CMK (cell line): ENCODE measurements at places on chromosomes 2 and 18.

DNA sequence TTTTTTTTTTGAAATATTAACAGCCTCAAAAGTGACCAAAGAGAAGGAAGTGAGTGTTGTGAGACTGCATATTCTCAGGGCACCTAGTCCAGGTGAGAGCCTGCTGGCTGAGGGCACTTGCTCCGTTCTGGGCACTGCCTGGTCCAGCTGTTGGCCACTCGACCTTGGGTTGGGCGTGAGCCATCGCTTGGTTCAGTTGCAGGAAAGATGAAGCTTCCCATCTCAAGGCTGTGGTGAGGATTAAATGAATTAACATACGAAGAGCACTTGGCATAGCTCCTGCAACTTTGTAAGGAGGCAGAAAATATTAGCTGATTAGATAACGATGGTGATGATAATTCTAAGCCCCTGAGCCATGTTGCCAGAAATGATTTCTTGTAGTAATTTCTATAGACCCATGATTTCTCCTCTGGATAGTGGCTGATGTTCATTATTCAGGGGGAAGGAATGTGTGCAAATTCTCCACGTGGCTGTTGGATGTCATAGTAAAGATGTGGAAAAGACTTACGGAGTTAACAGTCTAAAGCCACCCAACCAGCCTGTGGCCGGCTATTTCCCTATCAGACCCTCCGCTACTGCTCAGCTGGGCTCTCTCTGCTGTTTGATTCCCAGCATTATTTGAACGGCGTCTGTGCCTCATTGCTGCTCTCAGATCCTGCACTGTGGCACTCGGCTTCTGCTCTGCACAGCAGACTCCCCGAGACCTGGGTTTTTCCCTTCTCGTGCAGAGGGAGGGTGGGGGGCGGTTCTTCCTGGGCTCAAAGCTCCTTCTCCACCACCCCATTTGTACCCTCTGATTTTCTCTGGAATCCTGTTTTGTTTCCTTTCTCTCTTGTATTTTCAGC lies 221.1 kb downstream of the GALR1 start:
- no peak for DNase-seq

- no peak for DNase-seq
Measured at GRCh38 chr2:219266886-219267285, 12.3 kb upstream of the DNAJB2 start.

GRCh38 chr18:79575891-79576685 lies 103.5 kb upstream of the CTDP1 start:
- DNase-seq: no peak

DNA sequence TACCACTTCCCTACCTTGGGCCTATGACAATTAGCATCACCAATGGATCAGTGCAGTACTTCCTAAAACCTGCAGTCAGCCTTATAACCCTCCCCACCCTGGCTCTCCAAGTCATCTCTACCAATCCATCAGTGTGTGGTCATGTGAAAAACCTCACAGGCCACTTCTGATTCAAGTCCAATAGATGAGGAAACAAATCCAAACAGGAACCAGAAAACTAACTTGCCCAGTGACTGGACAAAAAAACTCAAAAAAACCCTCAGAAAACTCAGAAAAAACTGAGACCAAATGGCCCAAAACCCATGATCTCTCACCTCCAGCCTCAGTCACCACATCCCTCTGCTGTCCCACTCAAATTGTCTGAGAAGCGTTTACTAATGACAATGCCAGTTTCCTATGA lies 43.3 kb downstream of the TGFA start:
- DNase-seq: no peak

DNA sequence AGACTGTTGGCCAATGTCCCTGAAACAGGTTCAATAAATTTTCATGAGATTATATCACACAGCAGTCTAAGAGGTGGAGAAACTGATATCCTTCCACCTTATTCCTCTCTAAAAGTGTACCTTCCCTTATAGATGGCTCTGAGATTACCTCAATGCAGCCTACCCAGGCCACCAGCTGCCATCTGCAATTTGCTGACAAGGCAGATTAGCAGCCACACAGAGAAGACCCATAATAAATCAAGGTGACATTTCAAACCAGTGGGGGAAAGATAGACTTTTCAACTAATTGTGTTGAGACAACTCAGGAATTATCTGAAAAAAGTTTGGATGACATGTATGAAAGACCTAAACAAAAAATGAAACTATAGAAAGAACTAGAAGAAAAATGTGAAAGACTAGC lies 43.2 kb downstream of the ZBTB7C start:
- DNase-seq: no peak

- DNase-seq: no peak
Measured at GRCh38 chr2:144320491-144320890, 199.4 kb downstream of the ZEB2 start.

DNA sequence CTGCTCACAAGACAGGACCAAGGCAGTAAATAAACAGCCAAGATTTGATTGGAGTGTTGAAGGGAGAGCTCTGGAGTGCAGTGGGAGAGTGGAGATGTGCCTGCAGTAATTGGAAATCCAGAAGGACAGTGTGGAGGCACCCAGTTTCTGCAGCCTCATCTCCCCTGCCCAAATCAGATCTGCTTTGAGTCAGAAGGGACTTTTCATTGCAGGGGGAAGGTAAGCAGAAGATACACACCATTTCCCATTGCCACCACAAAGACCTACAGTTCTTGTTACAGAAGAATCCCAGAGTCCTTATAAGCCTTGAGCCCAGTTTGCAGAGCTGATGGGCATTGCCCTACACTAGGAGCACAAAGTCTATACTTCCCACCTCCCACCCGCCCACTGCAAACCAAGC lies 27.2 kb upstream of the GCFC2 start:
- DNase-seq: no peak

DNA sequence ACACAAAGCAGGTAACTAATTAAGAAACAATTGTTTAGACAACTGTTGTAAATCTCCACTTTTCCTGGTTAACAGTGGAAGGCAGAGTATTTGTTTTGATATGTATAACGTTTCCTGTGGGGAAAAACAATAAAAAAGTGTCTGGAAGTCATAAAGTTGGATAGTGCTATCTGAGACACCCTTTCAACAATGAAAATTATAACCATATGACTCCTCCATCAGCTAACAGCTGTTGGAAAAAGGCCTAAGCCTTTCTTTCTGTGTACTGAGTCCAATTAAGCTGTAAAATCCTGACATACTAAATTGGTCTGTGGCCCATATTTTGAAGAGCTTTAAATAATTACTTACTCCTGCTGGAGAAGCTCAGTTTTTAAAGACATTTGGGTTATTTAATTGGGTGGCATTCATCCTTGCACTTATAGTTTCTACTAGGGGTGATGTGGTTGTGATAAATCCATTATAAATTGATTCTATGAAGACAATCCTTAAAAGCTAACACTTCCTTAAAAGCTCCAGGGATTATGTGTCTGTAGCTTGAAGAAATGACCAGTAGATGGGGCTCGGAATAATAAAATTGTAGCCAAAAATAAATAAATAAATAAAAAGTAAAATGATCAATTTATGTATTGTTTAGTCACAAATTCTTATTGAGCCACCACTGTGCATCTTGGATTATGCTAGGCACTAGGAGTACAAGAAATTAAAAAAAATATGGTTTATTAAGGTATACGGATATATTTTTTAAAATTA lies 698.1 kb upstream of the NXPH2 start:
- no peak for DNase-seq

DNA sequence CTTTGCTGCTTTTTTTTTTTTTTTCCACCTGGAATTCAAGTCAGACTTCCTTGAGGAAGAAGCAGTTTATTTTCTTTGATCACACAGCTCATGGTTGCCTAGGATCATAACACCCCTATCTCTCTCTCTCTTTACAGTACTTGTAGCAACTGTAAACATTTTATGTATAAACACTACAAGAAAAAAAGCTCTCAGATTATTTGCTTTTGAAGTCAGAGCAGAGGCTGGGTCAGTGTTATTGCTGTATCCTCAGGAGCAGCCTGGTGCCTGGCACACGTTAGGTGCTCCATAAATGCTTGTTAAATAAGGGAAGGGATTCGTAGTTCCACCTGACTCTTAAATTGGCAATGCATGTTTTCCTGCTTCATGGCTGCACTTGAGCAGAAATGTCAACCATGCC lies 221.2 kb downstream of the TGIF1 start:
- no peak for DNase-seq

- no peak for DNase-seq
Measured at GRCh38 chr18:70931942-70932814, 643.3 kb downstream of the SOCS6 start.

DNA sequence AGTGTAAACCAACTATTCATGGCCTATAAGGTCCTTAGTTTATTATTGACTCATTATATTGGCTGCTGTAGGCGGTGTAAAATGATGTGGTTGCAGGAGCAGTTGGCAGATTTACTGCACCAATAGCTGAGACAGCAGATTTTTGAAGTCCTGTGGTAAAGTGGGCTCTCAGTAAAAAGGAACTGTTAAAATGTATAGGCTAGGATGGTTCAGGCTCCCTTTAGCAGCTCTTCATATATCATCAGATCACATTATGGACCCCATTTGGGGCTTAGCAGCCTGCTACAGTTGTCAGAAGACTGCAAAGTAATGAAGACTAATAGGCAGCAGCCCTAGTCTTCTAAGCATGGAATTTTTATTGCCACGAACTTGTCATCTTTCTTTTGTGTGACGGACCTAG lies 27.8 kb downstream of the MTX2 start:
- no peak for DNase-seq

DNA sequence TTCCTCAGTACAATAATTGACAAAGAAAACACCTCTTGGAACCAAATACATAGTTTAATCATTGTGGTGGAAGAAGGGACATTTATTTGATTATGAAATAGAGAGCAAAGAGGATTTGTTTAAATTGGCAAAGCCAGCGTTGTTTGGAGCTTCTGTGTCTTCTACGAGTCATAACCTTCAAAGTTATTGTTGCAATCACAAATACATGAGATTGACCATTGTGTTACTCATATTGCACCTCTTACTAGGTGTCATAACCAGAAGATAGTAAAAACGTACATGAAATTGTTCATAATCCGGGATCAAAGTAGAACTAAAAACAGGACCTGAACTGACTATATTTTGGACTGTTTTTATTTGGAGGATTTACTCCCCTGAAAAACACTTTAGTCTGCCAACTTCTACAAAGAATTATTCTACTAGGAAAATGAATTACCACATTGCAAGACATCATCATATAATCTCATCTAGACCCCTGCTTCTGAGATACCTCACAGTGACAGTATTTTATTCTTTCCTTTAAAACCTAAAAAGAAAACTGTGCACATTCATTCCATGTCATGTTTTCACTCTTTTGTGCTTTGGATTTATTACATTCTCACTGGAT lies 151.7 kb upstream of the KLF7 start:
- no peak for DNase-seq
